H7 (cell line): ENCODE measurements at places on chromosomes 1 and 21.

GRCh38 chr1:233078396-233078795 is 128.0 kb downstream of the NTPCR start:
- DNase-seq = no peak

DNA sequence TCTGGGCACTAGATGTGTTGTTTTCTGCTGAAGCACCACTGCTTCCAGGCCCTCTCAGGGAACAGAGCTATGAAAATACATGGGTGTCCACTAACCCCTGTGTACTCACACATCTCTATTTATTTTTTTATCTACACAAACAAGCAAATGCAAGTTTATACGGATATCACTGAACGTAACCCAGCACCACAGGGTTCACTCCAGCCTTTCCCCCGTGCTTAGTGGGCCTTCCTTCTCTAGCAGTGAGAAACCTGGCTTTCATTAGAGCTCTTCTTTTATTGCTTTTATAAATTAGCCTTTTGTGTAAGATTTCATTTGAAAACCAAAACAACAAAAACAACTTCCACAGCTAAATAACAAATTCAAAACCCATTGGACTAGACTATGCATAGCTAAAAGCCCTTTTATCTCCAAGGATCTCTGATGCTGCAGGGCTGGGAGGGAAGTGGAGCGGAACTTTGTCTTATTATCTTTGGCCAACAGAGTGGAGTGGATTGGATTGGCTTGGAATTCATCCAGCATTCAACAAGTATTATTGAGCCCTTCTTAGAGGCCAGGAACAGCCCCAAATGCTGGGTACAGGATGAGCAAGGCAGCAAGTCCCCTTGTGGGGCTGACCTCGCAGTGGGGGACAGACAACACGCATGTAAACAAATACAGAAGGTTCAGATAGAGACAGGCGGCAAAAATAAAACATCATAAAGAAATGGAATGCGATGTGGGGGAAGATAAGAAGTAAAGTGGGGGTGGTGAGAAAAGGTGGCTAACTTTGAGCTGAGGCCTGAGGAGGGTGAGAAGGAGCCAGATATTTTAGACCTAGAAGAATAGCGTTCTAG is 371.8 kb upstream of the POU3F1 start:
- DNase-seq = no peak

DNA sequence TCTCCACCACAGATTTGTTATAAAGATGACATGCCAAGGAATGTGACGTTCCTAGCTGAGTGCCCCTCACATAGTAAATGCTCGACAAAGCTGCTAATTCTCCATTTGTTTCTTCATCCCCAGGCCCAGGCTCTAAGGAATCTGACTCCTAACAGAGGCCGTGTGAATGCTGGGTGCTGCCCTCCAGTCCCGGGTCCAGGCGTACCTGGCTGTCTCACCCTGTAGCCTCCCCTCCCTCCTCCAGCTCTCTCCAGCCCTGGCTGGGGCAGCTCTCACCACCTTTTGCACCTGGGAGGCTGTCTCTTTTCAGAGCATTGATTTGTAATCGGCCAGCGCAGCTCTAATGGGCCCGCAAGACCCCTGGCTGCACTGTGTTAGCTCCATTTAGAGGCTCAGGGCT is 11.2 kb upstream of the KLHDC7A start:
- no peak for DNase-seq

DNA sequence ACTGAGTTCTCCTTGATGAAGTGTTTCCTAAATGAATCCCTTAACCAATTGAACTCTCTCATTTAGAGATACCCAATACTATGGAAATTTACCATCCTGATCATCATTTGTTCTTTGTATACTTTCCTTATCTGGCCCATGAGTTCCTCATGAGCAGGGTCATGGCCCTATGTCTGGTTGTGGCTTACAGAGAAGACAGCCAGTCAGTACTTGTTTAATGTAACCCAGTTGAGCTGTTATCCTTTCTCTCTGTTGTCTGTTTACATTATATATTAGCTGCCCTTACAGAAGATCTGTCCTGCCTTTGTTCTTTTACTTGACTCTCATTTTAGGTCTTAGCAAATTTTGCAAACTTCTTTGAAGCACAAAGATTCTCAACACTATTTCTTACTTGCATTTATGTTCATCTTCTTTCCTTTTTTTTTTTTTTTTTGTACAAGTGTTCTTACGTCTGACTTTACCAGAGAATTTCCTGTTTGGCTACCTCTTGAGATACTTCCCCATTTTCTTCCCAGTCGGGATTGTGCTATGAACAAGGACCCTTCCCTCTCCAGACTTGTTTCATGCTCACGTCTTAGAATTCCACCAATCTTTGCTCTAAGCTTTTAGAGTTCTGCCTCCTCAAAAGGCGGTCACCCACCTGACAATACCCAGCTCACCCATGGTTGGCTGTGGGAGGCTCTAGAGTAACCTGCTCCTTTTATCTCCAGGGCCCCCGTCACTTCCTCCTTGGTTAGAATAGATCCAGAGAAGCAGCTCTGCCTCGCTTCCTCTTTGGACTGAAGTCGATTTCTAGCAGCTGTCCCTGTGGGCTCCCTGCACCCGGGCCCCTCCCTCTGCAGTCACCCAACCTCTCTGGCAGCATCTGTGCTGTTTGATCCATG is 53.6 kb upstream of the RUNX1 start:
- DNase-seq = no peak

DNA sequence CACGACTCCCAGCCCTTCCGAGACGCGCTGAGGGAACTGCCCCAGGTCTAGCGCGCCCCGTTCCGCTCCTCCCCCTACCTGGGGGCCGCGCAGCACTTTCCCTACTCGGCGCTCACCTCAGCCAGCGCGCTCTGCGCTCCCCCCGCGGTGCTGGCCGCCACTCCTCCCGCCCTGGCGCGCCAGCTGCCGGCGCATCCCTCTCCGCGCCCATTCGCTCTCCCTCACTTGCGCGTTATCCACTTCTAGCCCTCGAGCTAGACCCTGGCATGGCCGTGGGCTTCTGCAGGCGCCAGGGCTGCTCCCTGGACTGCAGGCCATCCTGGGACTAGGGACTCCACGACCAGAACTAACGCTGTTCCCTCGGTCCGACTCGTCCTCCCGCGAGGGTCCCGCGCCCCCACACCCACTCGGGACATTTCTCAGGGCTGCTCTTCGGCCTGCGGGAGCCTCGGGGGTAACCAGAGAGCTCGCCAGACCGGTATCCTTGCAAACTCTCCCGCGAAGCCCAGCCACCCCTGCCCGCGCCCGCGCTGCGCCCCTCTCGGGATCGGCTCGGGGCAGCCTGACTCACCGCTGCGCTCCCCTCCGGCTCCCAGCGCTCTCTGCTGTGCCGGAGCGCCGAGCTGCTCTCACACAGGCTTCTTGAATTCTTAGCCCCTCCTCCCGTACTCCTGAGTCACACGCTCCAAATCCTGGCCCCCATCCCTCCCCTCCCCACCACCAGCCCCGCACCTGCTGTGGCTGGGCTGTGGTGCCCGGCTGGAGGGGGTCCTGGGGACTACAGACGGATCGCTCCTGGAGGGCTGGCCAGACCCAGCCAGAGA is at the start of gene NGF:
Gene NGF (minus strand): TSS at position 617 of the 824 bp plus-strand sequence. CDS start 51,454 bp downstream, outside the sequence.
- DNase-seq = peak; percentile 92

- no peak for DNase-seq
These were observed 73.3 kb downstream of the MRPL37 start for GRCh38 chr1:54273092-54273794.

DNA sequence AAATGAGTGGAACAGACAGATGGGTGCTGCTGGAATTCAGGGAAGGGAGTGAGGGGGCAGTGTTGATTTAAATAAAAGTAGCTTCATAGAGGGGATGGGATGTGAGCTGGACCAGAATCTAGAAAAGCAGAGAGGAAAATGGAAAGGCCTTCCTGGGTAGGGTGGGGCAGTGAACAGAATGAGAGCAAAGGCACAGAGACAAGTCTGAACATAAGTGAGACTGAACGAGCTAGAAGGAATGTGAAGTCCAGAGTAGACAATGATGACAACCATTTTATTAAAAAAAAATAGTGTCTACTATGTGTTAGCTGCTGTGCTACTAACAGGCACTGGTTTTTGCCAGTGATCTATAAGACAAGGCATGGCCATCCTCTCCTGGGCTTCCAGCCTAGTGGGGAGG is 36.0 kb downstream of the ELK4 start:
- no peak for DNase-seq

DNA sequence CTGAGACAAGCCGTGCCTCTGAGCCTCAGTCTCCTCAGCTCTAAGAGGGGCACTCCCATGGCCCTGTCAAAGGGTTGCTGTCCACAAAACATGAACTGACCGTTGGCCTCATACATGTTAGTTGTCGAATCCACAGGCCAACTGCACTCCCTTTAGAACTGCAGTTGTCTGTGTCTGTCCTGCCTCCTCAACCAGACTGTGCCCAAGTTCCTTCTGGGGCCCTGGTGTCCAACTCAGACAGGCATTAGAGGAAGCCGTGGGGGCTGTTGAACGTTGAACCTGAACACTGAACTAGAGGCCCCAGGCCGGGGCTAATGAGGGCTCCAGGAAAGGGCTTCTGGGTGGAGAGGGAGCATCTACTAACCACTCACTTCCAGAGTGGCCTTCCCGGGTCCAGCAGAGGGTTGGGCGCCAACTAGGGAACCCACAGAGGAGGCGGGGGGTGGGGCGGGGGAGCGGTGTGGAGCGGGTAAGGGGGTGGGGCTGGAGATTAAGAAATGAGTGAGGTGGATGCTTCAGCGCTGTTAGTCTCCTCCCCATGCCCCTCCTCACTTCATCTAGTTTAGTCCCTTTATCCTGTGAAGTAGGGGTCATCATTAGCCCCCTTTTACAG is at the start of gene RAB42:
Gene RAB42 (plus strand): TSS at position 558 of the 613 bp plus-strand sequence. CDS start 247 bp downstream, outside the sequence.
- peak; percentile 89 for DNase-seq

DNA sequence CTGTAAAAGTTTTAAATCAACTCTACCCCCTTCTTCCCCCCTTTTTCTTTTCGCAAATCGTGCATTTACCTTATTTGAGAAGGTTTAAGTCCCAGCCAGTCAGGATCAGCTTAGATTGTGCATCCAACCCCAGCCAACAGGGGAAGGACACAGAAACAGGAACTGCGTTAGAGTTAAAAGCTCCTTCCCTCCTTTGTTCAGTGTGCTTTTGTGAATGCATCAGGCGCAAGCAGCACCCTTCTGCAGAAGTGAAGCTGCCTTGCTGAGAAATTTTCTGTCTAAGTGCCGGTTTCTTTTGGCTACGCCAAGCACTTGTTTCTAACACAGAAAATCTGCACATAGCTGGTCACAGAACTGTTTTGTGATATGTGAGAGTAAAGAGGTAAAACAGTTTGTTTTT is 56.2 kb upstream of the PRRC2C start:
- no peak for DNase-seq

DNA sequence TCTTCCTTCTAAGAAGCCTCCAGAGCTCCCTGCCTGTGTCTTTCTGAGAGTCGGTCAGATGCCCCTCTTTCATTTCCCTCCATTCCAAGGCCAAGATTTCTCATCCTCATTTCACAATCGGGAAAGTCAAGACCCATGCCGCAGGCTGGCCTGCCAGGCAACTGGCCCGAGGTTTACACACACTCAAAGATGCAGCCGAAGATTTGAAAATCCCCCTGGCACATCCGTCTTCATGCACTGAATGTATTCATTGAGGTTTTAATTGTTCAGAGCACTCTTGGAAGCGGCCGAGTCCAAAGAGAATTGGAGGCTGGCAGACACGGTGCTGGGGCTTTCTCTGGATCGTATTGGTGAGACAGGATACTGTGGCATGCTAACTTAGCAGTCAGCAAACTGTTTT is 29.1 kb upstream of the SRP9 start:
- DNase-seq = no peak

DNA sequence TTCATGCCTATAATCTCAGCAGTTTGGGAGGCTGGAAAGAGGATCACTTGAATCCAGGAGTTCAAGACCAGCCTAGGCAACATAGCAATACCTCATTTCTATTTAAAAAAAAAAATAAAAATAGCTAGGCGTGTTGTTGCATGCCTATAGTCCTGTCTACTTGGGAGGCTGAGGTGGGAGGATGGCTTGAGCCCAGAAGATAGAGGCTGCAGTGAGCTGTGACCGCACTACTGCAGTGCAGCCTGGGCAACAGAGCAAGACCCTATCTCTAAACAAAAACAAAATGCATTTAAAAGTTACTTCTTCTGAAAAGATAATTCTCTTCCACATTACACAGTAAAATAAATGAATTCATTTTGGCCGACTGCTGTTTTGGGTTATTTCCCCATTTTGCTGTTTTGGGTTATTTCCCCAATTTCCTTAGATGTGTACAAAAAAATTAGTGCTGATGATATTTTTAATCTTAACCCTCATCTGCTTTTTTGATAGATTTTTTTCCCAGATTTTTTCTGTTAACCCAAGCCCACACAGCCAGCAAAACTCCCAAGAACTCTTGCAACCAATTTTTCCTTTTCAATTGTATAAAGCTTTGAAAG is 23.0 kb upstream of the SAMSN1 start:
- DNase-seq = no peak

DNA sequence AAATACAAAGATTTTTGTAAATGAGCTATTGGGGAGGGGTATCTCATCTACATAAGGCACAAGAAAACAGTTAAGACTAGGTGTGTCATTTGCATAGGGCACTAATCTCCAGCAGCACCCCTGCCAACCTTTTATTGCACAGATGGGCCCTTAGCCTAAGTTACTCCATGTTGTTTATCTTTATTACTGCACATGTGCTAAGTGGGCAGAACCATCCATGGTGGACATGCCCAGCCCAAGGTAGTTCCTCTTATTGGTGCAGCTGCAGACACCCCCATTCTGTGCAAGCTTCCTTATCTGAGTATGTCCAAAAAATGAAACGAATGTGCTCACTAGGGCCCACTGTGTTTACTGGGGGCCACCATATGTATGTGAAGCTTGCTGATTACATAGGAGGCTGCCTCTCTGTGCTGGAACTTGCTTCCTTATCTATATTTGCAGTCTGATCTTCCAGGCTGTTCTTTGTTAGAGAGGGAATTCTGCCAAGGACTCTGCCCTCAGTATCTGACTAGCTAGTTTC is 77.3 kb upstream of the NEK7 start:
- no peak for DNase-seq

DNA sequence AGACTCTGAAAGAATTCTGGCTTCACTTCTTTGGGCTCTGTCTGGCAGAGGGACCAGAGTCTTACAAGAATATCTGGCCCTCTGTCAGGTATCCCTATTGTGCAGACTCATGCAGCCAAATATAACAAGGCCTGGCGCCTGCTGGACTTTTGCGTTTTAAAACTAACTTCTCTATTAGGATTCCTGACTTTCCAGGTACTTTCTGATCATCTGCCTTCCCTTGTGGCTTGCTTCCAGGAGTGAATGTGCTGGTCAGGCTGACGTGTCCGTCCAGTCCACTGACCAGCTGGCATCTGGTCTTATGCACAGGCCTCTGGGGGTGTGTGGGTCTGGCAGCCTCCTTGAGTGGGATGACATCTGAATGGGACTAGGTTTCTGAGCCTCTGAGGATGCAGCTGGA is 8.6 kb upstream of the RAB29 start:
- no peak for DNase-seq

- no peak for DNase-seq
These were observed 146.1 kb upstream of the CD34 start for GRCh38 chr1:208057056-208057455.
